ENCODE measurements at places on chromosomes 5 and 9.
A peak's percentile ranks its signal among the peaks of the same experiment; 100 is the strongest.

GRCh38 chr5:39342460-39342859 lies 21.8 kb downstream of the C9 start:
- DNase-seq, result no peak

GRCh38 chr9:38066914-38067858 lies 1.8 kb downstream of the SHB start:
- no peak for DNase-seq

- no peak for DNase-seq
Measured at GRCh38 chr9:113677057-113677456, 199.1 kb upstream of the ZNF618 start.

DNA sequence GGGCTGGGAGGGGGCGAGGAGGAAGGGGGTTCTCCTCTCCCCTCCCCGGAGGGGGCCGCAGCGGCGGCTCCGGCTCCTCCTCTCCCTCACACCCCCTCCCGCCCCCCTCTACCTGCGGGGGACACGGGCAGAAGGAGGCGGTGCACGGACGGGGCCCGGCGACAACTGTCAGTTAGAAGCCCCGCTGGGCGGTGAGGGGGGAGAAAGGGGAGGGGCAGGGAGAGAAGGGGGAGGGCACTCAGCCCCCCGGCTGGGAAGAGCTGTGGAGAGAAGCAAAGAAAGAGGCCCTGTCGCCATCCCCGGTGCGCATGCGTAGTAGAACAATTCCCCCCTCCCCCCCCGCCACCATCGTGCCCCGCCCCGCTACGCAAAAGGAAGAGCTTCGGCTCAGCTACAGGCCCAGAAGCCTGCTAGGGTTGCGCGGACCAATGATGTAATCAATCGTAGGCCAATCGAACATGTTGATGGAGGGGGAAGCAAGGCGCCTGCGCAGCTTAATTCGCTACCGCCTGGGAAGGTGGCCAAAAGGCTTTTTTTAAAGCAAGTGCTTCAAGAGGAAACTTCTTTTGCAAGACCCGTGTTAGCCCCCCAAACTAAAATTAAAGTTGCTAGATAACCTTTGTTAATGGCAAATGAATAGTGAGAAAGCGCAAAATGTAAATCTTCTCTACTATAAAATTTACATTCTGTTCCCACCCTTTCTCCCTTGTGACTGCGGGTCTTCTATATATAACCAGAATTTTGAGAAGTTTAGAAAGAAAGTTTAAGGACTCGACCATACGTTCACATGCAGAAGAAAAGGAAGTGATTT lies 7.0 kb downstream of the RANBP6 start:
- peak; percentile 92 for DNase-seq

- DNase-seq, result no peak
Measured at GRCh38 chr5:78243639-78244038, 50.9 kb downstream of the AP3B1 start.

GRCh38 chr5:111447822-111448221 lies 64.5 kb downstream of the STARD4 start:
- DNase-seq, result no peak

- DNase-seq, result no peak
Measured at GRCh38 chr5:147804334-147804733, 21.8 kb upstream of the JAKMIP2 start.

DNA sequence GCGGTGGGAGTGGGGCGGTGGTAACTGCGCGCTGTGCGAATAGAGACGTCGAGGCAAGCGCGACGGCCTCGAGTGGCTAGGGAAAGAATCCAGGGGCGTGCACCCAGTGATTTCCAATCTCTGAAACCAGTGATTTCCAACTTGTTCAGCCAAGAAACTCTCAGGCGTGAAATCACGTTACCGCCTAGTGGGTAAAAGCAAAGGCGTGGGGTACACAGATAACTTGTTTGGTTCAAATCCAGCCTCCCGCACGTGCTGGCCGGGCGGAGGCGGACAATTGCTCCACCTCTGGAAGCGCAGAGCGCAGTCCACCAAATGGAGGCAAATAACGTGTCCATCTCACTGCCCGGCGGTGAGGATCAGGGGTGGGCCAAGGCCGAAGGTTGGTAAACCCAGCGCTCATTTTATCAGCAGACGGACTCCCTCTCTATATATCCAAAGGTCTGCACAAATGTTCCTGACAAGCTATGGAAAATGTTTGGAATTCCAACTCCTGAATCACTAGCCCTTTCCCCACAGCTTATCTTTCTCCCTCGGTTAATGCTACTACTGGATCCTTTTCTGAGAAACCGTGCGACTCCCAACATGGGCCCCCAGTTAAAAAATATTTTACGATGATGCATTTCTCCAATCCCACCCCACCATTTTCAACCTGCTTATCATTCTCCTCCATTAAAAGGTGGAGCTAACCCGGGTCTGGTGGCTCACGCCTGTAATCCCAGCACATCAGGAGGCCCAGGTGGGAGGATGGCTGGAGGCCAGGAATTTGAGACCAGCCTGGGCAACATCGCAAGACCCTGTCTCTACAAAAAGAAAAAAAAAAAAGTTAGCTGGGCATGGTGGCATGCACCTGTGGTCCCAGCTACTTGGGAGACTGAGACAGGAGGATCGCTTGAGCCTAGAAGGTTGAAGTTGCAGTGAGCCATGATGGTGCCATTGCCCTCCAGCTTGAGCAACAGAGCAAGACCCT lies 950 bp upstream of the FNBP1 start:
- no peak for DNase-seq

DNA sequence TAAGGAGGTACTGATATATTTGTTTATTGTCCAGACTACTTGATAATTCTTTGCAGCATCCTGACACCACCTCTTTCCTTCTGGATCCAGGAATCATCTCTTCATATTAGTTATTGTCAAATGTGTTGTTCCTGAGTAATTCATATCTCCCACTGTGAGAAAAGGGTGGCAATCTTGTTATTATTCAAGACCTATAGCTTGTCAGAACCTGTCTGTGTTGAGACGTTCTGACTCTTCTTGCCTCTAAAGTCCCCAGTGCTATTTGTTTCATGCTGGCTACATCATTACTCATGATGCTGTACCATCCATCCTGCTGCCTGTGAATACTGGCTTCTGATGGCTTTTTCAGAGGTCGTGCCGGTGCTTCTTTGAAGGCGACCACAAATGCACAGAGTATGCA lies 68.7 kb upstream of the TAF11L2 start:
- no peak for DNase-seq

- DNase-seq, result peak; percentile 85
Measured at GRCh38 chr9:6692881-6693361, 47.4 kb upstream of the GLDC start.

DNA sequence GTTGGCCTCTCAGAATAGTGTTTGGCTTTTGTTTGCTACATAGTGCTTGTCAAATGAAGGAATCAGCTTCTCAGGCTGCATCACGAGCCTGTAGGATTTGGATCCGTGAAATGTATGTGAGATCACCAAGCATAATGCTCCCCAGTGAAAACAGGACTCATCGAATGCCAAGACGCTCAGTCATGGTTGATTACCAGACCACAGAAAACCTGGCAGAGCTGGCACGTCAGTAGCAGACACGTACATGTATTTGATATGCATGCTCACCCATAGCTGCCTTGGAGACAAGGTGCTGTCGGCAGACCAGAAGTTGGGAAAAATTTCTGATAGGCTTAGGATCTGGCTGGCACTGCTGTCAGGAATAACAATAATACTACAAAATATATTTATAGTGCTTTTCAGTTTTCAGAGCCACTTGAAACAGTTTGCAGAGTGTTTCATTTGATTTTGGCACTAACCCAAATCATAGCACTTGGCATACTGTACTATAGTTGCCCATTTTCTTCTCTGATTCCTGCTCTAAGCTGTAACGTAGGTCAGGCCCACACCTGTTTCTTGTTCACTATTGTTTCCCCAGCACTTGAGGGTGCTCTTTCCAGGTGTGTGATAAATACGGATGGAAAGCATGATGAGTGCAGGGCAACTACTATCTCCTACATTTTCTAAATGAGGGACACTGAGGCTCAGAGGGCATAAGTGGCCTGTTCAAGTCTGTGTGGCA lies 226.1 kb downstream of the NR3C1 start:
- no peak for DNase-seq

- peak; percentile 38 for DNase-seq
Measured at GRCh38 chr9:2809692-2810419, 34.0 kb downstream of the PUM3 start.

GRCh38 chr9:107046692-107047091 lies 183.7 kb downstream of the ZNF462 start:
- no peak for DNase-seq

DNA sequence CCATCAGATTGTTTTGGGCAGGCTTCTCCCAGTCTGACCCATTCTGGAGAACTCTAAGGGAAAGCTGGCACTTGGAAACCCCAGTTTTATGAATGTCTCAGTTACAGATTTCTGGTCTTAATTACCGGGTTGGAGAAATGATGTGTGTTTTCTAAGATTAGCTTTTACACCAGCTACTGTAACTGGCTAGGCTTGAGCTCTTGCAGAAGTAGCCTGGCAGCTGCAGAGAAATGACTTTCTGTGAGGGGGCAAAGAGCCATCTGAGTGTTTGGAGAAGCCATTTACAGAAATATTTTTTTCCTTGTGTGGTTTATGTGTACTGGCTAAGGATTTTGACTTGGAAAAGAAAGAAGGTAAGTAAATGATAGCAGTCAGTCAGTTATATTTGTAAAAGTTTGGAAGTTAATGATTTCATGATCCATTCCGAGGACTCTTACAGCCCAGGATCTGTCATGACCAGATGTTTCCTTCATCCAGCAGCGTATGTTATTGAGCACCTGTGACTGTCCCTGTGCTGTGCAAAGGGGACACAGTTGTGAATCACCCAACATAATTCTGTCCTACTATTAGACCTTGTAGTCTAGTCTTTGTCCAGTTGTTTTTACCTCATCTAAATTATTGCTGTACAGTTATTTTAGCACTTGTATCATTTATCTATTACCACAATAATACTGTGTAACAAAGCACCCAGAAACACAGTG lies 53.7 kb upstream of the GDNF start:
- no peak for DNase-seq

- no peak for DNase-seq
Measured at GRCh38 chr9:129725795-129726251, 27.0 kb downstream of the PTGES start.

- DNase-seq, result no peak
Measured at GRCh38 chr9:3526165-3526996, 580 bp upstream of the RFX3 start.

GRCh38 chr9:88932766-88933165 lies 58.5 kb upstream of the S1PR3 start:
- DNase-seq, result peak; percentile 17

GRCh38 chr5:164392531-164392930 lies 887.1 kb downstream of the MAT2B start:
- DNase-seq, result no peak

GRCh38 chr5:78997090-78997489 lies 12.0 kb upstream of the ARSB start:
- DNase-seq, result no peak

DNA sequence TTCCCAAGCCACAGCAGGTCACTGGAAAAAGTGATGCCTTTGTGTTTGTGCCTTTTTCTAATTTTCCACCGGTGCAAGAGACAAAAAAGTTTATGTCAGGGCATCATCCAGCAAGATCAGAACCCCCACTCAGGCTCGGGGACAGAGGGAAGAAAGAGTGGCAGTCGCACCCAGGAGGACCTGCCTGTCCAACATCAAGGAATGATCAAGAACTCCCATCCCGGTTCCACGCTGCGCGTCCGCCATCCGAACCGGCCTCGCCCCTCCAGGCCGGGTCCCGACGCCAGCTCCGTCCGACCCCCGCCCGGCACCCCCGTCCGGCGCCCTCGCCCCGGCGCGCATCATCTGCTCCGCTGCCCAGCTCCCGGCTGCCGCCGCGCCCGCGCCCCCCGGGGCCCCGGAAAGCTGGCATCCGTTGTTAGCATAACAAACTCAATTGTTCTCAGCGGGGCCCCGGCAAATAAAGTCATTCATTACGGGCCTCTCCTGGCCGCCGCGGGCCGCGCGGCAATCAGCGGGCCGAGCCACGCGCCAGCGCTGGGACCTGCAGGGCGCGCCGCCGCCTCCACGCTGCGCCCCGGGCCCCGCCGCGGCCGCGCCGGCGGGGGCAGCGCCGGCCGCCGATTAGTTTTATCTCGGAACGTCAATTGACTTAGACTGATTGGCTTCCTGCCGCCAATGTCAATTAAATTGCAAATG lies 48.1 kb downstream of the PAX5 start:
- DNase-seq, result no peak

GRCh38 chr9:136760424-136760823 lies 2.4 kb upstream of the LCN8 start:
- no peak for DNase-seq

- no peak for DNase-seq
Measured at GRCh38 chr9:95623640-95624039, 106.9 kb upstream of the PTCH1 start.

DNA sequence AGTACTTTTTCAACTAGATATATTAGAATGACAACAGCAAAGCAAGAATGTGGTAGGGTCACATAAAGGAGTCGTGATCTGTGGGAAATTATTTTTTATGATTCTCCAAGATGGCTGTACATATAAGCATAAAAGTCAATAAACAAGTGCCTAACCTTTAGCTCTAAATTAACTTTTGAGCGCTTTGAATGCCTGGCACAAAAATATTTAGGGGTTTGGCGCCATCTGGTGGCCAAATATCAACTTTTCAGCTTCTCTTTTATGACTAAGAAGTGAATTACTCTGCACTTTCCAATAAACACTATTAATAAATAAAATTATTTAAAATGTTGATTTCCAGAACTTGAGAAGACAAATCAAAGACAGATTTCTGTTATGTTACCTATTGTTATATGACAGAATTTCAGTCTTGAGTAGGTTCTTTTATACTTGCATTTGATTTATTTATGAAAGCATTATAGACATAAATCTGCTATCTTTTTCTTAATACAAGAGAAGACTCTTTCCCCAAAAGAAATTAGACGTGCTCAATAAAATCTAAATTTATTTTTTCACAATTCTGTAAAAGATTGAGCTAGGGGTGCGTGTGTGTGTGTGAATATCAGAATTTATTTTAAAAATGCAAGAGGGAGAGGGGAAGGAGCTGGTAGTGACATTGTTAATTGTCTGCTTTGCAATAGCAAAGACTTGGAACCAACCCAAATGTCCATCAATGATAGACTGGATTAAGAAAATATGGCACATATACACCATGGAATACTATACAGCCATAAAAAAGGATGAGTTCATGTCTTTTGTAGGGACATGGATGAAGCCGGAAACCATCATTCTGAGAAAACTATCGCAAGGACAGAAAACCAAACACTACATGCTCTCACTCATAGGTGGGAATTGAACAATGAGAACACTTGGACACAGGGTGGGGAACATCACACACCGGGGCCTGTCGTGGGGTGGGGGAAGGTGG lies 36.7 kb upstream of the ARRDC3 start:
- DNase-seq, result no peak

DNA sequence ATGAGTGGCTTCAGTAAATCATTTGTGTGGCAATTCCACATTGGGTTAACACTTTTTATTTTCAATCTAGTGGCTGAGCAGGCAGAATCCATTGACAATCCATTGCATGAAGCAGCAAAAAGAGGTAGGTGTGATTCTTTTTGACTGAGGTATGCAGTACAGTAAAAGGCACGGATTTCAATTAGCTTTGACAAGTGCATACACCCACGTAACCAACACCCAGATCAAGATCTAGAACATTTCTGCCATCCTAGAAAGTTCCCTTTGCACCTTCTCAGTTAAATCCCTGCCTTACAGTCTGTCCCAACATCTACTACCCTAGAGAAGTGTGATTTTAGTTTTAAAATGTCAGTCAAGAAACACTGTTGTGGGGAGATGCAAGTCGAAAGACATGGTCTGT lies 43.4 kb downstream of the OSTF1 start:
- DNase-seq, result no peak

All from iPS DF 19.7 (cell line).